Activated T-helper 1 cell treated with Interleukin-2 at 50 U/mL for 16 hours (primary cell): ENCODE measurements at places on chromosomes 12 and 14.

DNA sequence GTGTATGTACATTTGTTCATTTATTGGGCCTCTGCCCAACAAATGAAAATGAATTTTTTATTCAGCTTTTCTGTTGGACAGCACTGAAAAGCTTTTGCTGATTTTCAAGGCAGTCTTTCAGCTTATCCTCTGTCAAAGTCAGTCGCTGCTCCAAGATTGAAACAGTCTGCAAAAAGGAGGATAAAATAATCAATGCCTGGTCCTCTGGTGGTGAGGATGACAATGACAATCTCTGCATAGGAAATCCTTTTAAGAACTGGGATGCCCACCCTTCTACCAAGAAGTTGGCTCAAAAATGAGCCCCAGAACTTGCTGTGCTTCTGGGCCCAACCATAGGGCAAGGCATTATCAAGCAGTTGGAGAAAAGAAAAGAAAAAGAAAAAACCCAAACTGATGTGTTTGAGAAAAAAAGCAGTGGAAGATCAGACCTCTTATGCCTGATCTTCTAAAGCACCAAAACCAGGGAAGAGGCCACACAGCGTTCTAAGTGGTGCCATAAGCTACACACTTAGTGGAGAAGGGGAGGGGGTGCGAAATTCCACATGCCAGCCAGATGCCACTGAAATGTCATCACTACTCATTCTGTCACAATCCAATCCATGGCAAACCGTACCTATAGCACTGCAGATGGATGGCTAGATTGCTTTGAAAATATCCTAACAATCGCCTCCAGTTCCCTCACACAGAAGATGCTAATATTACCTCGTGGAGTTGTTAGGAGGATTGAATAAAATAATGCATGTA lies 69.0 kb upstream of the DUSP6 start:
- no peak for DNase-seq

GRCh38 chr14:77458249-77458950 lies 507 bp downstream of the AHSA1 start:
- DNase-seq, result peak; percentile 4

GRCh38 chr14:62409169-62409568 lies 636.1 kb downstream of the KCNH5 start:
- no peak for DNase-seq

- DNase-seq, result peak; percentile 14
These were observed 1494.7 kb upstream of the TMEM132C start for GRCh38 chr12:126772171-126772864.

DNA sequence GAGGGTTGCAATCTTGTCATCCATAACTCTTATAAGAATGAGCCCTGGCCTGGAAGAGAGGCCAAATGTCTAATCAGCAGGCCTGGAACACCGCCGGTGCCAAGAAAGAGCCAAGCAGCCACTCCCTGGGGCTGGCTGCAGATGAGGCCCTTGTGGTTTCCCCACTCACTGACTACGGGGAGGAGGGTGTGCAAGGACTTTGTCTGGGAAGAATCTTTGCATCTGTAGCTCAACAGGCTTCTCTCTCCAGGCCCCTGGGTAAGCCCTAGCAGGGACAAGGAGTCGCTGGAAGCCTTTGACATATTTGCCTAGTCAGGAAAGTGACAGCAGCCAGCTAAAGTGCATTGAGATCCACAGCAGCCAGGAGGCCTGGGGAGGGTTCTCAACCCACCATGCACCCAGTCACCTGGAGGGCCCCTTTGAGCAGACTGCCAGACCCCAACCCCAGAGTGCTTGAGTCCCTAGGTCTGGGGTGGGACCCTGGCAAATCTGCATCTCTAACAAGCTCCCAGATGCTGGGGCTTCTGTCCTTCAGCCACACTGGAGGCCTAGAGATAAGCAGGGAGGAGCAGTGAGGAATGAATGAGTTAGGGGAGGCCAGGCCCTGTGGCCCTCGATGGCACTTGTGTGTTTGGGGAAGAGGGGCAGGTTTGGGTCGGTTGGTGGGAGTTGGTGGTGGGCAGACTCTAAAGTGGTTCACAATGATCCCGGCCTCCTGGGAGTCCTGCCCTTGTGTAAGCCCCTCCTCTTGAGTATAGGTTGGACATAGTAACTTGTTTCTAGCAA lies 13.9 kb upstream of the LRTM2 start:
- DNase-seq, result no peak

- DNase-seq, result no peak
These were observed 125.0 kb downstream of the AKAP6 start for GRCh38 chr14:32453857-32454810.

DNA sequence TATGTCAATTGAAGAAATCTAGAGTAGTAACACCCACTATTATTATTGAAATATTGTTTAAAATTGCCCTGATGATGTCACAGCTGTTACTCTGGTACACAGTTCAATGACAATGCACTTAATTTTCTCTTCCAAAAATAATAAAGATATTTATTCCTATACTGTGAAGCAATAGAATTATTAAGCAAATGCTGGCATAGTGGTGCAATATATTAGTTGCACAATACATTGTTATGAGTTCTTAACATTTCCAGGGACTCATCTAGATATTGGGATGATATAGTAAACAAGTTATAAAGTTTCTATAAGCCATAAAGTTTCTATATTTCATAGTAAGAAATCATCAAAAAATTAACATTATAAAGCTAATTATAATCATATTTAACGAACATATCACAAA lies 897.8 kb downstream of the LRFN5 start:
- DNase-seq, result no peak

- no peak for DNase-seq
These were observed 9.4 kb upstream of the CNIH1 start for GRCh38 chr14:54450535-54450934.

DNA sequence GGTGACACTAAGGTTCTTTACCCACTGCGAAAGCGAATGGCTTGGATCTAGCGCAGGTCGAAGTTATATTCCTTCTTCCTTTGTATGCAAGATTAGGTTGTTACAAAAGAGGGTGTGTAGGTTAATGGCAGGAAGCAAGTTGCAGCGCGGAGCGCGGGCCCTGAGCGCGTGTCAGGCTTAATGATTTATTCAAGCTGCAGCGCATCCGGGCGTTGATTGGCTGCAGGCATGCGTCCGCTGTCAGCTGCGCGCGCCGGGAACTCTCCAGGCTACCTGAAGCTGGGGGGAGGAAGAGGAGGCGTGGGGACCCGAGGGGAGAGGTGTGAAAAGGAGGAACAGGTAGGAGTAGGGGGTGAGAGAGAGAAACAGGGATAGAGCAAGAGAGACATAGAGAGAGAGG lies 7.4 kb downstream of the ASCL1 start:
- DNase-seq, result no peak

- DNase-seq, result no peak
These were observed 47.1 kb downstream of the BCAT1 start for GRCh38 chr12:24901576-24902461.

DNA sequence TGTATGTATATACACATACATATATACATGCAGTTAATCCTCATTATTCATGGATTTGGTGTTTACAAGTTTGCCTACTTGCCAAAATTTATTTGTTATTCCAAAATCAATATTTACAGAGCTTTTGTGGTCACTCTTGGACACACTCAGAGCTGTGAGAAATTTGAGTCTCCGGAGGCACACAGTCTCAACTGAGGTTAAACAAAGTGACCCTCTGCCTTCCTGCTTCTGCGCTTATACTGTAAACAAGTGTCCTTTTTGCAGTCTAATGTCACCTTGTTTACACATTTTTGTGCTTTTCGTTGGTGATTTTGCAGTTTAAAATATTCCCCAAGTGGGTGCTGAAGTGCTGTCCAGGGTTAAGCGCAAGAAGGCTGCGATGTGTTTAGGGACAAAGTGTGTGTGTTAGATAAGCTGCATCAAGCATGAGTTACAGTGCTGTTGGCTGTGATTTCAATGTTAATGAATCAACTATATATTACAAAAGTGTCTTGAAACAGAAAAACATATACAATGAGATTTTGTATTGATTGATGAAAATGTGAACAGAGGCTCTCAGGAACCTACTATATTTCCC lies 13.1 kb upstream of the LTA4H start:
- DNase-seq, result no peak

- no peak for DNase-seq
These were observed 66.5 kb downstream of the TBC1D30 start for GRCh38 chr12:64890873-64891468.

DNA sequence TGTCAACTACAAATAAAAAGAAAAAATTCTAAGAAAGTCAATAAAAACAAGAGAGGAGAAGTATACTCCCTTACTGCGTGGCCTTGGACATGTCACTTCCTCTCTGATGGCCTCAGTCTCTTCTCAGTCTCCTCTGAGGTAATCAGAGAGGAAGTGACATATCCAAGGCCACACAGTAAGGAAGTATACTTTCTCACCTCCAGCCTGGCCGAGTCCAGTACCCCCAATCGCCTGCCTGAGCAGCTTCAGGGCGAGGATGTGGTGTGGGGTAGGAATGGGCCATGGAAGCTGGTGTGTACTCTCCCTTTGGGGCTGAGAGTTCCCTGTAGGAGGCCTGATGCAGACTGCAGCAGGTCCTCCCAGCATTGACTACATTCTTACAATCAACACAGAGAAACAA lies 15.8 kb downstream of the VDR start:
- no peak for DNase-seq

GRCh38 chr14:37045340-37046061 lies 126.9 kb downstream of the SLC25A21 start:
- DNase-seq, result no peak

GRCh38 chr14:88504602-88505001 lies 50.2 kb downstream of the PTPN21 start:
- no peak for DNase-seq
